ENCODE measurements at places on chromosomes 5 and 9. TPM values are rescaled to one million over a fixed set of nuclear protein-coding genes. Genes with fewer than 3 reads are reported as not detected.

The IQGAP2 gene
- polyA plus RNA-seq: 70.5 TPM

The BAAT gene
- 0.12 TPM for polyA plus RNA-seq

DNA sequence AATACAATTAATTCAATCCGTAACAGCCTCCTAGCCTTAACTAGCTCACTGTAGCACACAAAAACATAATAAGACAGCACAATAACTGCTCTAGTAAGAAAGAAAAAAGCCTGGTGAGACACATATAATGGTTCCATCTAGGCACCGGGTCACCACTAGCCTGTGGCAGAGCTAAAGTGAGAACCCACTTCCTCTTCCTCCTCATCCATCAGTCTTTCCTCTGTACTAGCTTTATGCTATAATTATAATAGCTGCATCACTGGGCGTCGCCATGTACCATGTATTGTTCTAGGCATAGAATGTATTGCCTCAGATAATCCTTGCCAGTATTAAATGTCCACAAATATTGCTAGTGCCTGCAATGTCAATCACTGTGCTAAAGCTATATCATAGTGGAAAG, 23.1 kb downstream of the ADRB2 start:
- no peaks in the 10 kb centered on the region for H3K36me3 ChIP-seq
- peaks cover 94% of the 10 kb centered on the region for H3K4me1 ChIP-seq
- peak overlapping the region; percentile 3 for H3K4me3 ChIP-seq
- no peaks in the 10 kb centered on the region for H3K27me3 ChIP-seq

The MOB3B gene
- polyA plus RNA-seq: 0.07 TPM

DNA sequence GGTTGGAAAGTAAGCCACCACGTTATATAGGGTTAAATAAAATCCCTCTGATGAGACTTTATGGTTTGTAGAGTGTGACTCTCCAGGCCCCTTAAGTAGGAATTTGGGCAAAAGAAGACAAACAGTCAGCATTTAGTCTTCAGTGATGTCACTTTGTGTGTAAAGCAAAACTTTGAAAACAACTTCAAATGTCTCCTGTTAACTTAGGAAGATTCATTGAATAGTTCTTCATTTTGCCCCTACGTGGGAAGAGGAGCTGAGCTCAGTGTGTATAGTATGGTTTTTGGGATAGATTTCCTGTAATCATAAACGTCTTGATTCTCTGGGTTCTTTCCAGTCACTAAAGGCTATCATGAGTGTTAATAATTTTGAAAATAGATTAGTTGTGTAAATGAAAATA, 101.3 kb downstream of the GADD45G start:
- no peak overlapping the region for H3K27ac ChIP-seq
- no peaks in the 10 kb centered on the region for H3K36me3 ChIP-seq
- H3K27me3 ChIP-seq: no peaks in the 10 kb centered on the region
- no peak for DNase-seq
- H3K4me3 ChIP-seq: no peak overlapping the region
- H3K4me1 ChIP-seq: peaks cover 11% of the 10 kb centered on the region

DNA sequence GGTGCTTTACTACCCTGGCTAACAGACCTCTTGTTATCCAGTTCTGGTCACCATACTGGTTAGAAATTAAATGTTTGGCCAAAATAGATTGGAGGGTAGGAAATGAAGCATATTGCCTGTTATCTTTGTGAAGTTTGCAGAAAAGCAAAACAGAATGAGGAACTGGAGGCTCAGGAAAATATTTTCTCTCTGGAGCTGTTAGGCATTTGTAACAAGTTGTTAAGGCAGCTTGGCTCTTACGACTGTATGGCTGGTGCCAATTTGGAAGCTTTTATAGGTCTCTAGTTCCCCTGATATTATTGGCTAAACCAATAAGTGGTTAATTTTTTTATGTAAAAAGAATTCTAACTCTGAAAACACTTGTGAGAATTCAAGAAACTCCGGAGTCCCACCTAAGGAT, 35.8 kb downstream of the CDH6 start:
- H3K4me1 ChIP-seq: no peaks in the 10 kb centered on the region
- no peak overlapping the region for H3K4me3 ChIP-seq
- no peak for DNase-seq
- no peaks in the 10 kb centered on the region for H3K36me3 ChIP-seq

GRCh38 chr5:179852993-179853547, 5.5 kb downstream of the MRNIP start:
- no peaks in the 10 kb centered on the region for H3K27me3 ChIP-seq
- no peak for DNase-seq
- no peak overlapping the region for H3K4me3 ChIP-seq
- peaks cover 35% of the 10 kb centered on the region for H3K36me3 ChIP-seq
- H3K27ac ChIP-seq: no peak overlapping the region

- no peak overlapping the region for H3K27ac ChIP-seq
- H3K4me1 ChIP-seq: no peaks in the 10 kb centered on the region
- no peak for DNase-seq
- H3K36me3 ChIP-seq: no peaks in the 10 kb centered on the region
- H3K27me3 ChIP-seq: no peaks in the 10 kb centered on the region
These were observed 10.8 kb upstream of the NIPAL4 start for GRCh38 chr5:157449011-157449723.
